ENCODE measurements at places on chromosomes 13 and 19. TPM values are rescaled to one million over a fixed set of nuclear protein-coding genes. Genes with fewer than 3 reads are reported as not detected.

DNA sequence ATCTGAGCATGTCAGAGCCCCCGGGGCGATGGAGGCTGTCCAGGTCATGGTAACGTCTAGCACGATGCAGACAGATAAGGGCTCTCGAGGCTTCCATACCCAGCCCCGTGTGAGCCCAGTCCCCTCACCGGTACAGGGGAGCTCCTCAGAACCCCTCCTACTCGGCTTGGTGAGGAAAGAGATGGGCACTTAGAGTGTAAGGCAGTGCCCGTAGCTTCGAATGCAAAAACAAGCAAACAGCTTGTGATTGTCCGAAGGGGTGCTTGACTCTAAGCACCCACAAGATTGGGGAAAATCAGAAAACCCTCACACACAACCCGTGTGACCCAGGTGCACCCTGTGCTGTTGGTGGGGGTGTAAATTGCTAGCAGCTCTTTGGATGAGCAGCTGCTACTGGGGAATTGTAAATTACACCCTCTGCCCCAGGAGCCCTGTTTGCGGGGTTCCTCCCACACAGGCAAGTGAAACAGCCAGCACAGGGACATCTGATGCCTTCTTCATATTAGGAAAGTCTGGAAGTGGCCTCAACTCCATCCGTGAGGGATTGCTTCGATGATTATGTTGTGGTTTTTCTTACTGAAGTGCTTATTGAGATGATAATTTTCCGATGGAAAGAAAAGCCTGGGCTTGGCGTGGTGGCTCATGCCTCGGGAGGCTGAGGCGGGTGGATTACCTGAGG is 918 bp upstream of the PSPN start:
- H3K27me3 ChIP-seq, result no peaks in the 10 kb centered on the region
- H3K4me3 ChIP-seq, result no peak overlapping the region
- H3K27ac ChIP-seq, result no peak overlapping the region

CBARP gene
- total RNA-seq, result 0.50 TPM

ZNF578 gene
- 0.58 TPM for total RNA-seq

DNA sequence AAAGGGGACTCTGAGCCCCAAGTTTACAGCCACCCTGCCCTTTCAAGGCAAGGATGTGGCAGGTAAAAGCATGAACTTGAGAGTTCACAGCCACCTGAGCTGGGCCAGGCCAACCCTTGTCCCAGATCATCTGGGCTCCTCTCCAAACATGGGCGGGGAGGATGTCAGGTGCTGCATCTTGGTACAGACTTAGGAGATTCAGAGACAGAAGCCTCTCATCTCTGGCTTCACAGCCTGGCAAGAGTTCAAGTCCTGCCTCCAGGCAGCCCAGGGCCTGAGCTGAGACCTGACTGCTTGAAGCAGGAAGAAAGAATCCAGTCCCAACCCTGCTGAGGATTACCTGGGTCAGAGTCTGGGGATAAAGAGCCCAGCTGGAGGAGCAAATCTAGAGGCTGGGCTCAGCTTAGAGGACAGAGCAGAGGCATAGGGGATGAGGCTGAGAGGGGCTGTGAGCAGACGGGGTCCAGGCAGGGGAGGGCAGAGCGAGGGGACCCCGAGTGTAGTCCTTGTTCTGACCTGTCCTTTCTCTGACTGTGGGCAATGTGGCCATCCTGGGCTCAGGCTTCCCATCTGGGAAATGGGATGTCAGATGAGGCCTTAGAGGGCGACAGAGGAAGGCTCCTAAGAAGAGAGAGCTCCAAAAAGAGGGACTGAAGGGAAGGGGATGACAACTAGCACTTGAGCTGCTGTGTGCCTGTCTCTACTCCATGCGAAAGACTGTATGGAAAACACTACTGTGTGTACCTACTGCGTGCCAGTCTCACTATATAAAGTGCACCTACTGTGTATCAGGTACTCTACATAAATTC is 6.6 kb upstream of the OR10H5 start:
- no peaks in the 10 kb centered on the region for H3K36me3 ChIP-seq
- H3K4me3 ChIP-seq, result no peak overlapping the region
- H3K27me3 ChIP-seq, result no peaks in the 10 kb centered on the region
- H3K27ac ChIP-seq, result no peak overlapping the region
- DNase-seq, result no peak

- H3K27me3 ChIP-seq, result no peaks in the 10 kb centered on the region
- H3K4me3 ChIP-seq, result no peak overlapping the region
Measured at GRCh38 chr19:56348289-56348877, 33.7 kb upstream of the ZSCAN5A start.

GRCh38 chr19:1271528-1272422 is 2.6 kb downstream of the CIRBP start:
- no peaks in the 10 kb centered on the region for H3K27me3 ChIP-seq
- H3K27ac ChIP-seq, result no peak overlapping the region
- DNase-seq, result no peak
- peaks cover 56% of the 10 kb centered on the region for H3K4me1 ChIP-seq
- no peak overlapping the region for H3K4me3 ChIP-seq

- H3K4me1 ChIP-seq, result no peaks in the 10 kb centered on the region
- H3K4me3 ChIP-seq, result no peak overlapping the region
- DNase-seq, result no peak
- H3K27me3 ChIP-seq, result peaks cover 8% of the 10 kb centered on the region
- H3K36me3 ChIP-seq, result no peaks in the 10 kb centered on the region
Measured at GRCh38 chr19:33612928-33613619, 8.7 kb upstream of the CHST8 start.

DNA sequence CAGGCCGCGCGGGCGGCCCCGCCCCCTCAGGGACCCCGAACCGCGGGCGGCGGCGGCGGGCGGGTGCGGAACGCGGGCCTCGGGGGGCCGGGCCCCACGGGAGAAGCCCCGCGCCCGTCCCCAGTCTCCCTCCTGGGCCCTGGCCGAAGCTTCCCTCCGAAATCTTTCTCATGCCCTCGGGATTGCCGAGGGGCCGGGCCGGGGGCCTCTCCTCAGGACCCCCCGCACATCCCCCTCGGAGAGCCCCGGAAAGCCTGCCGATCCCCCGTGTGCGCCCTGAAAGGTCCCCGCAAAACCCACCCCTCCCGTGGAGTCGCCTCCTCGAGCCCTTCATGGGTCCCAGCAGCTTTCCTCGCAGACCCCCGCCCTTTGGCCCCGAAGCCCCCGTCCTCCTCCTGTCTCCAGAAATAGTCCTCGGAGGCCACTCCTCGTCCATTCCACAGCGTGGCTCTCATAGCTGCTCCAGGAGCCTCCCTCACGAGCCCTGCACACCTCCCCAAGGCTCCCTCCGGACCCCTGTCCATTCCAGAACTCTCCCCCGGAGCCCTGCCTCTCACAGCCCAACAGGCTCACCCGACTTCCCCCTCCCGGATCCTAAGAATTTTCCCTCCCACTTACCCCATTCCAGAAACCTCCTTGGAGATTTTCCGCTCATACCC is 555 bp downstream of the SAMD4B start:
- H3K27me3 ChIP-seq, result no peaks in the 10 kb centered on the region
- peaks cover 25% of the 10 kb centered on the region for H3K4me1 ChIP-seq
- peak overlapping the region; percentile 58 for H3K4me3 ChIP-seq
- H3K36me3 ChIP-seq, result peaks cover 17% of the 10 kb centered on the region
- peak overlapping the region; percentile 55 for H3K27ac ChIP-seq

GRCh38 chr19:55158848-55159749 is 1.6 kb upstream of the TNNI3 start:
- H3K36me3 ChIP-seq, result no peaks in the 10 kb centered on the region
- no peak for DNase-seq
- H3K4me1 ChIP-seq, result no peaks in the 10 kb centered on the region
- H3K27ac ChIP-seq, result no peak overlapping the region
- H3K4me3 ChIP-seq, result no peak overlapping the region

SRRM5 gene
- total RNA-seq, result not detected

CYP2A7 gene
- not detected for total RNA-seq

- H3K4me3 ChIP-seq, result no peak overlapping the region
- H3K27ac ChIP-seq, result no peak overlapping the region
- no peaks in the 10 kb centered on the region for H3K27me3 ChIP-seq
- H3K36me3 ChIP-seq, result no peaks in the 10 kb centered on the region
Measured at GRCh38 chr19:48796298-48797083, 14.3 kb downstream of the BCAT2 start.

- H3K27me3 ChIP-seq, result no peaks in the 10 kb centered on the region
- H3K27ac ChIP-seq, result no peak overlapping the region
- DNase-seq, result no peak
- no peaks in the 10 kb centered on the region for H3K36me3 ChIP-seq
- H3K4me3 ChIP-seq, result no peak overlapping the region
- H3K4me1 ChIP-seq, result no peaks in the 10 kb centered on the region
Measured at GRCh38 chr19:29384656-29385055, 141.1 kb upstream of the VSTM2B start.

- no peaks in the 10 kb centered on the region for H3K4me1 ChIP-seq
- H3K27me3 ChIP-seq, result no peaks in the 10 kb centered on the region
- no peaks in the 10 kb centered on the region for H3K36me3 ChIP-seq
Measured at GRCh38 chr13:47046706-47047105, 149.9 kb upstream of the HTR2A start.

- H3K4me3 ChIP-seq, result no peak within 1 kb of the TSS
- H3K36me3 ChIP-seq, result no peaks in the 10 kb centered on the region
- H3K27me3 ChIP-seq, result peaks cover 54% of the 10 kb centered on the region
- DNase-seq, result no peak
- peaks cover 9% of the 10 kb centered on the region for H3K4me1 ChIP-seq
Measured at GRCh38 chr13:25171517-25172302, at the start of gene AMER2. TSS of gene AMER2 (minus strand) at chr13:25172288. CDS start at chr13:25171619, 669 bp downstream.

- no peaks in the 10 kb centered on the region for H3K4me1 ChIP-seq
- H3K27me3 ChIP-seq, result no peaks in the 10 kb centered on the region
- H3K4me3 ChIP-seq, result no peak overlapping the region
- H3K36me3 ChIP-seq, result no peaks in the 10 kb centered on the region
- no peak for DNase-seq
Measured at GRCh38 chr13:91955546-91956355, 557.3 kb downstream of the GPC5 start.

- no peaks in the 10 kb centered on the region for H3K36me3 ChIP-seq
- DNase-seq, result no peak
- no peak overlapping the region for H3K4me3 ChIP-seq
- H3K4me1 ChIP-seq, result no peaks in the 10 kb centered on the region
Measured at GRCh38 chr13:100069278-100069677, 19.6 kb upstream of the PCCA start.

CCL25 gene
- not detected for total RNA-seq

CYTH2 gene
- 49.0 TPM for total RNA-seq

ZNF649 gene
- 4.8 TPM for total RNA-seq

DNA sequence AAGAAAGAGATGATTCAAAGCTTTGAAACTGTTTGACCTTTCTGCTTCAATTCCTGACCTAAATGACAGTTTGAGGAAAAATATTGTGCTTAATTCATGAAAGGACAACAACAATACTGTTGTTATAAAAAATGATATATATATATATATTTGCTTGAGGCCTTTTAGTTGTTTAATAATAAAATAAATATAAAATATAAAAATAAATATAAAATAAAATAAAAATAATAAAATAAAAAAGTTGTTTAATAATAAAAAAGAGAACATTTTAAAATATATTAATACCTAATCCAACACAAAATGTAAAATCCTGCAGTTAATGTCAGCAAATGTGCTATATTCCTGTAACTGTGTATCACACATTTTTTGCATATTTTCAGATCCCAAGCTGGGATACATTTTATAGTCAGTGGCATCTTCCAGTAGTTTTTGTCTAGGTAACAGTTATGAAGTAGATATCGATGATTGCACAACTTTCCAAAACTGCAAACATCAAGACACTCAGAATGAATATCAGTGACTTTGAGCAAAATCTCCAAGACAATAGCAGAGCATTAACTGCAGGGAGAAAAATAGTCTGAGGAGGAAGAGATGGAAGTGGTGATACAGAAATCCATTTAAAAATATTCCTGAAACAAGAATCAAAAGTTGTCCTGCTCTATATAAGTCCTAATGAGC is 375.5 kb upstream of the KLHL1 start:
- no peaks in the 10 kb centered on the region for H3K27me3 ChIP-seq
- H3K4me3 ChIP-seq, result no peak overlapping the region
- H3K4me1 ChIP-seq, result no peaks in the 10 kb centered on the region
- no peak overlapping the region for H3K27ac ChIP-seq

- peaks cover 7% of the 10 kb centered on the region for H3K4me1 ChIP-seq
- no peaks in the 10 kb centered on the region for H3K36me3 ChIP-seq
- H3K27ac ChIP-seq, result no peak overlapping the region
- peak; percentile 33 for DNase-seq
Measured at GRCh38 chr13:79307866-79308298, 98.2 kb downstream of the RBM26 start.

KLK14 gene
- not detected for total RNA-seq

SYCN gene
- total RNA-seq, result not detected

DNA sequence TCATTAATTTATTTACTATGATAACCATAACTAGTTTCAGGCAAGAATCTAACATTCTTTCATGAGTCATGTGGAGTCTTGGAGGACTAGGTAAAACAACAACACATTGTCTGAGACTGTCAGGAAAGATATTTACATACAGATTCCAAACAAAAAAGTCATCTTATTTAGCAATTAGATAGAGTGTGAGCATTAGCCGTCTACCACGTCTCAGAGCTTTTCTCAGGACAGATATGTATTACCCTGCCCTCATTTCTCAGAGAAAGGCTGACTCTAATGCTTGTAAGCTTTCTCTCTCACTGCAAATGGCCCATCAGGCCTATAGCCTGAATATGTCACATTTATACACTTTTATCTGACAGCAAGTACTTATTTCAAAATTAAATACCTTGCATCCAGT is 312.1 kb upstream of the PCDH20 start:
- no peaks in the 10 kb centered on the region for H3K4me1 ChIP-seq
- no peak for DNase-seq
- H3K36me3 ChIP-seq, result no peaks in the 10 kb centered on the region
- no peak overlapping the region for H3K4me3 ChIP-seq
- H3K27me3 ChIP-seq, result no peaks in the 10 kb centered on the region
- no peak overlapping the region for H3K27ac ChIP-seq

PIK3R2 gene
- 24.2 TPM for total RNA-seq

GZMM gene
- total RNA-seq, result not detected

GRCh38 chr13:51033421-51034185 is 77.5 kb downstream of the C13orf42 start:
- H3K4me1 ChIP-seq, result no peaks in the 10 kb centered on the region
- no peak overlapping the region for H3K27ac ChIP-seq
- DNase-seq, result no peak
- no peaks in the 10 kb centered on the region for H3K27me3 ChIP-seq

- DNase-seq, result no peak
- no peak overlapping the region for H3K4me3 ChIP-seq
- peaks cover 5% of the 10 kb centered on the region for H3K4me1 ChIP-seq
Measured at GRCh38 chr19:42038666-42039065, 31.3 kb downstream of the GRIK5 start.

All from SJSA1 (cell line).